Inflammatory macrophage treated with lipopolysaccharide for 1 hour (primary cell): ENCODE measurements at places on chromosomes 12 and 14.

GRCh38 chr14:23444314-23444713, 8.9 kb upstream of the MYH7 start:
- DNase-seq: no peak

DNA sequence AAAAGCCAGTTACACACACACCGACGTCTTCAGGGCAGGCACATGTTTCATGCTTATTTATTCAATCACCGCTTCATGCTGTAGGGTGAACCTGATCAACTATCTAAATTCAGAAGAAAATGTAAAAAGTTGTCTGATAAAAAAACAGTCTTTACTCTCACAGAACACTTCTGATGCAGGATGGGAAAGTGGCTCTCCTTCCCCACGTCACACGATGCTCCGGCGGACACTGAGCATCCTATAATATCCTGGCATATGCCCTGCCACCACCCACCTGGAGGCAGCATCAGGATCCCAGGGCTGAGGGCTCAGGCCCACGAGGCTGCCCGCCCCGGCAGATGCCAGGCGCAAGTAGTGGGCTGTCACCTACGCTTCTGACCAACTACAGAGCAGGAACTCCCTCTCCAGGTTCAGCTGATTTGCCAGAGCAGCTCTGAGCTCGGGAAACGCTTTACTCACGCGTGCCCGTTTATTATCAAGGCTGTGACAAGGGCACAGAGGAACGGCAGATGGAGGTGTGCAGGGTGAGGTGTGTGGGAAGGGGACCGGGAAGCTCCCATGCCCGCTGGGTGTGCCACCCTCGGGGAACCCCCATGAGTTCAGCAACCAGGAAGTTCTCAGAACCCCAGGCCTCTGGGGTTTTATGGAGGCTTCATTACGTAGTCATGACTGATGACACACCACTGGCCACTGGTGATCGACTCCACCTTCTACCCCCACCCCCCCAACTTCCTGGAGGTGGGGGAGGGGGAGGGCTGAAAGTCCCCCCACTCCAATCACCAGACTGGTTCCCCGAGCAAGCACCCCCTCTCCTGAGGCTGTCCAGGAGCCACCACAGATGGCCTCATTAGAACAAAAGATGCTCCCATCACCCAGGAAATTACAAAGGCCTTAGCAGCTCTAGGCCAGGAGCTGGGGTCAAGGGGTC, 32.1 kb downstream of the SLC15A4 start:
- peak; percentile 78 for DNase-seq

DNA sequence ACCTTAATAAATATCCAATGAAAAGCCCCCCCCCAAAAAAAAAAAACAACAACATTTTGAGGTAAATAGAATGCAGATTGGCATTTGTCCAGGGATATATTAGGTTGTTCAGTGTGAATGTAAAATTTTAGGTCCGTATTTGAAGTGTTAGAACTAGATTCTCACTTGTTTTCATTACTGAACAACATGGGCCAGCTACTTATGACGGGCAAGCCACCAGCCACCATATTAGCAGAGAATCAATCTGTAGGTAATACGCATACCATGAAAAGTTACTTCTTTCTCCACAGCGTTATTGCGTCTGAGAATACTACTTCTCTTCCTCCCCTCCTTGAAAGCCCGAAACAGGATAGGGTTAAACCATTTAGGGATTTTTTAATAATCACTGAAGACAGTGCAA, 5.4 kb downstream of the FLRT2 start:
- DNase-seq: peak; percentile 16

DNA sequence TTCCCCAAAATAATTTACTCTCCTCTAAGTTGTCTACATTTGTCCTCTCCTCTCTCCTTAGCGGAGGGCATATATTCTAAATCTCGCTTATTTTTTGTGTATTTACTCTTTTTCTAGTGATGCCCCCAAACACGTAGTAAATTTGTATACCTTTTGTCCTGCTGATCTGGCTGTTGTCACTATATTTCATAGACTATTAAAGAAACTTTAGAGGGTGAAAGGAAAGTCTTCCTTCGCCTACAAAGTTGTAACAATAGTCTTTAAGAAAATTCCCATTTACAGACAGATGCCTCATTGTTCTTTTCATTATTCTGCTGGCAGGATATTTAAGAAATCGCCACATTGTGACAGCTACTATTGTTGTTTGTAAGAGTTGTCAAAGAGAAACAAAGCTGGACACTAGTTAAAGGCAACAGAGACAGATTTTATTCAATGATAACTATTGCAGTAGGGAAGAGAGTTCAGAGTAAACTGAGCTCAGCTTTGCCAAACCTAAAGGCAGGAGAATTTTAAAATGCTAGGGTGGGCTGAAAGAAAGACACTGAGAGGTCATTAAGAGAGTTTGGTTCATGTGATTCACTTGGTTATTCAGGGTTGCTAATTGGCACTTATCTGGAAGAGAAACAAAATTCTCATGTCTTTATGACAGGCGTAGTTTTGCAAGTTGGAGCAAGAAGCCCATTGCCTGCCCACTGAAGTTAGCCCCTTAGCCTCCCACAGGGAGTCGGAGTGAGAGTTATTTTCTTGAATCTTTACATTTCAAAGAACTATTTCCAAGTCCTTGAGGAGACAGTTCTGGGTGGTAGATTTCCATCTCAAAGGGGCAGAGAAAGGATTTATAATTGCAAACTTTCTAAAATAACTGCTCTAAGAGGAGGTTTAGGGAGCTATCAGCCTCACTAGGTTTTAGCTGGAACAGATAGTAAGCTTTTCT, 1272.5 kb upstream of the SEL1L start:
- no peak for DNase-seq

- DNase-seq: peak; percentile 54
Observed at GRCh38 chr14:104926619-104927431, 2.1 kb downstream of the PLD4 start.

DNA sequence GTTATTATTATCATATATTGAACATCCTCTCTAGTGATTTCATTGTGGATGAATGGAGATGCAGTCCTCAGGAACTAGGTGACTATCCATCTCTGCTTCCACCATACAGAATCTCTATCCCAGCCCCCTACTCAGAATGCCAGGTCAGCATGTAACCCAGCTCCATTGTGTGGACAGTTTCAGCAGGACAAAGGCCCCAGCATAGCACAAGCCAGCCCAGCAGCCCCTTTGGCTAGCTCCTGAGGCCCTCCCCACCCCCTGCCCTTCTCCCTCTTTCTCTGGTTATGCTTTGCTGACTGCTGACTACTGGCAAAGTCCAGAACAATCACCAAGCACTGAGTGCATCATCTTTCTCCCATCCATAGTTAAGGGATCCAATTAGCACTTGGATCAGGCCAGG, 5.8 kb upstream of the SPRYD4 start:
- DNase-seq: no peak

DNA sequence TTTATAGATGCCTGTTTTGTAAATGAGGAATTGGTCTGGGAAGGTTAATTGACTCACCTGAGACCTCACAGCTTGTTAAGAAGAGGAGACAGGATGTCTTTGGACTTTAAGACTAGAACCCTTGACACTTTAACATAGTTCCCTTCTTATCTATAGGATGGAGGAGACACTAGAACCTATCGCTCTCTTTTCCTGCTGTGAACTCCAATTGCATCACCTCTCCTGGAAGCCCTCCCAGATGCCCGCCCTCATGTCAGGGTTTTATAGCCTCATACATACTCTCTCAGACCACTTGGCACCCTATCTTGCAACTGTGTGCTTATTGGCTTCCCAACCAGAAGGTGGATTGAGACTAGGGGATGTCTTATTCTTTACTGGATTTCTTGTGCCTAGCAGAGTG, 2.5 kb upstream of the CTDSP2 start:
- no peak for DNase-seq

DNA sequence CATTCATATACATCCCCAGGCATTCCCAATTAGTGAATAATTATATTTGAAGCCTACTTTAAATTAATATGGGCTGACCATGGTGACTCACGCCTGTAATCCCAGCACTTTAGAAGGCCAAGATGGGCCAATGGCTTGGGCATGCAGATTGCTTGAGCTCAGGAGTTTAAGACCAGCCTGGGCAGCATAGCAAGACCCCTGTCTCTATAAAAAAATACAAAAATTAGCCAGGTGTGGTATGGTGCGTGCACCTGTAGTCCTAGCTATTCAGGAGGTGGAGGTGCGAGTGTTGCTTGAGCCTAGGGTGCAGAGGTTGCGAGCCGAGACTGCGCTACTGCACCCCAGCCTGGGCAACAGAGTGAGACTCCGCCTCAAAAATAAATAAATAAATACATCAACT, 7.6 kb upstream of the ARID2 start:
- DNase-seq: no peak

DNA sequence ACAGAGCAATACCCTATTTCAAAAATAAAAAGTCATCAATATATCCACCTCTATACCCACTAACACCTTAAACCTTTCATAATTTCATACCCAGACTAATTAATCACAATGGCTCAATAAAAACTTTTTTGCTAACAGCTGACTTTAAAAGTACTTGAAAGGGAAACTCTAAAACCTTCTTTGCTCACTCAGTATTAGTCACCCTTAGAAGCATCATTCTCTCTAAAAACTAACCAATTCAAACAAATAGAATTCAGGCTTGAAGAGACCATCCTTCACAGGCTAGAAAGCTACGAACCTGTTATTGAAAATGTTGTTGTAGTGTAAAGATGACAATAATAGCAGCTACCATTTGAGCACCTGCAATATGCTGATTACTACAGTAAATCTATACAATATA, 37.2 kb downstream of the HECTD1 start:
- DNase-seq: no peak

- no peak for DNase-seq
Observed at GRCh38 chr12:107650977-107651376, 34.6 kb upstream of the PWP1 start.

- no peak for DNase-seq
Observed at GRCh38 chr12:32036477-32037263, 70.0 kb upstream of the BICD1 start.

GRCh38 chr12:119781804-119782203, 95.3 kb downstream of the CIT start:
- DNase-seq: no peak

- DNase-seq: no peak
Observed at GRCh38 chr12:27521066-27521465, 2.9 kb upstream of the PPFIBP1 start.

DNA sequence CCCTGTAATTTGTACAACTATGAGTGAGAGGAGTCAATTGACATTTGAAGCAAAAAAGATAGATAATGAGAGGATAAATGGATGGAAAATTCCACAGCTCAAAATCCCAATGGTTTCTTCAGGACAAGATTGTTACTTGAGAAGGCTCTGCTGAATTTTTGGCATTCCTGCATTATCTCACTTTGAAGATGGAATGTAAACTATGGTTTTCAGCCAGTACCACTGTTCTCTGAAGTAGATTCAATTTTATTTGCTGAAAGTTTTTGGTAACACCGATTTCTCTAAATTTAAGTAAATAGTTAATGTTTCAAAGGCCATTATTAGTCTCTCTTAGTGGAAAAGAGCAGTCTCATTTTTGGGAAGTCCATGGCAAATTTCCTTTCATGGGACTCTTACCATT, 121.9 kb upstream of the SLC38A2 start:
- DNase-seq: no peak

GRCh38 chr14:61334197-61334701, 12.9 kb downstream of the PRKCH start:
- no peak for DNase-seq

- DNase-seq: no peak
Observed at GRCh38 chr12:88590851-88591250, 10.6 kb upstream of the KITLG start.

DNA sequence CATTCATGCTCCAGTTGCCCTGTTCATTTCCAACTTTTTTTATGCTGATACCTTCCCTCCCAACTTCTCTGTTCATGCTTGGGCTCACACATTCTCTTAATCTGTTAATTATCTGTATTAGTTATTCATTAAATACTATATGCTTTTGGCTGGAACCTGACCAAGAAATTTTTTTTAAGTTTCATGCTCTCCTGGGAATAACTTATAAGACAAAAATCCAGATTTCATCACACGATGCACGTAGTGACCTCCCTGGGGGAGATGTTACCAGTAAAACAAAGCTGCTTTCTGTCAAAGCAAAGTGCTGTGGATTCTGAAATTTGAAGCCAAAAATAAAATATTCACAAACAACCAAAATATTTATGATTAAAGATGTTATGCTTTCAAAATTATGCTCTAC, 215.0 kb upstream of the USP15 start:
- DNase-seq: no peak

GRCh38 chr12:48943221-48943620, 14.1 kb downstream of the ARF3 start:
- DNase-seq: no peak

GRCh38 chr12:65894088-65894487, 69.8 kb downstream of the HMGA2 start:
- DNase-seq: no peak

- DNase-seq: no peak
Observed at GRCh38 chr12:83172441-83172840, 485.7 kb downstream of the TMTC2 start.
